ENCODE measurements at places on chromosomes 12 and 14.
A peak's percentile ranks its signal among the peaks of the same experiment; 100 is the strongest.

- no peak for DNase-seq
Observed at GRCh38 chr14:68412505-68413465, 380.1 kb downstream of the ZFP36L1 start.

DNA sequence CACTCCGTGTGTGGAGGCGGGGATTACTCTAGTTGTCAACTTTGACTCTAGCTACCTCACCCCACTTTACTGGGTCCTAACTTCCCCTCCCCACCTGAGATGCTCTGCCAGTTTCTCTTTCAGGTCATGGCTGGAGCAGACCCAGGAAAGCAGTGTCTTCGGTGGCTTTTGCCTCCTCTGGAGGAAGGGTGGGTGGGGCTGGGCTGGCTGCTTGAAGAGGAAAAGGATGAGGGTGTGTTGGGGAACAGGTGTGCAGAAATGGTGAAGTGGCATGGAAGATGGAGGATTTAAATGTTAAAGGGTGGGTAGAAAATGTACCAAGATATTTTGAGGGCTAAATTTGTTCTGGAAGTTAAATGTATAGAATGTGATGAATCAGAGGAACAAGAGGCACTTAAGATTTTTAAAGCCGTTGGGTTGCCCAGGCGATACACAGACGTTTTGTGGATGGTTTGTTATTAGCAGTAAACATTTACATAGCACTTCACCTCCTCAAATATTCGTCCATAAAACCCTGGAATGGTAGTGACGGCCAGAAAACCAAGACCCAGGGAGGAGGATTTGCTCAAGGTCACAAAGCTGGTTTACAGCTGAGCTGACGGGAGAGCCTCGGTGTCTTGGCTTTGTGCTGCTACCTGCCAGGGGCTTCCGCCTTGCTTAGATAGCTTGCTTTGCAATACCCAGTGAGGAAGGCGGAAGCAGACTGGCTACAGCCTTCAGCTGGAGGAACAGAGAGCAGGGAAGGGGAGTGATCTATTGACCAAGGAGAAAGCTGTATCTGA lies 72.2 kb upstream of the PRMT8 start:
- DNase-seq: no peak

- no peak for DNase-seq
Observed at GRCh38 chr14:102610968-102611811, 18.7 kb downstream of the RCOR1 start.

GRCh38 chr12:124774054-124774461 lies 89.6 kb downstream of the SCARB1 start:
- DNase-seq: peak; percentile 46

GRCh38 chr12:68980476-68981212 lies 47.7 kb upstream of the CPM start:
- no peak for DNase-seq

DNA sequence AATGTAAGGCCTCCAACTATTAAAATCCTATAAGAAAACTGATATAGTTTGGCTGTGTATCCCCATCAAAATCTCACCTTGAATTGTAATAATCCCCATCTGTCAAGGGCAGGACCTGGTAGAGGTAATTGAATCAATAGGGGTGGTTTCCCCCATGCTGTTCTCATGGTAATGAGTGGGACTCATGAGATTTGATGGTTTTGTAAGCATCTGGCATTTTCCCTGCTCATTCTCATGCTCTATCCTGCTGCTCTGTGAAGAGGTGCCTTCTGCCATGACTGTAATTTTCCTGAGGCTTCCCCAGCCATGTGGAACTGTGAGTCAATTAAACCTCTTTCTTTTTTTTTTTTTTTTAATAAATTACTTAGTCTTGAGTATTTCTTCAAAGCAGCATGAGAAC lies 31.9 kb downstream of the TSPAN19 start:
- no peak for DNase-seq

- DNase-seq: no peak
Observed at GRCh38 chr12:53924521-53925405, 13.9 kb upstream of the HOXC13 start.

- DNase-seq: peak; percentile 39
Observed at GRCh38 chr14:69547701-69548348, 26.8 kb downstream of the CCDC177 start.

GRCh38 chr14:73633116-73634010 lies 11.4 kb upstream of the DNAL1 start:
- peak; percentile 71 for DNase-seq

- DNase-seq: no peak
Observed at GRCh38 chr12:85632390-85632789, 203.8 kb downstream of the RASSF9 start.

DNA sequence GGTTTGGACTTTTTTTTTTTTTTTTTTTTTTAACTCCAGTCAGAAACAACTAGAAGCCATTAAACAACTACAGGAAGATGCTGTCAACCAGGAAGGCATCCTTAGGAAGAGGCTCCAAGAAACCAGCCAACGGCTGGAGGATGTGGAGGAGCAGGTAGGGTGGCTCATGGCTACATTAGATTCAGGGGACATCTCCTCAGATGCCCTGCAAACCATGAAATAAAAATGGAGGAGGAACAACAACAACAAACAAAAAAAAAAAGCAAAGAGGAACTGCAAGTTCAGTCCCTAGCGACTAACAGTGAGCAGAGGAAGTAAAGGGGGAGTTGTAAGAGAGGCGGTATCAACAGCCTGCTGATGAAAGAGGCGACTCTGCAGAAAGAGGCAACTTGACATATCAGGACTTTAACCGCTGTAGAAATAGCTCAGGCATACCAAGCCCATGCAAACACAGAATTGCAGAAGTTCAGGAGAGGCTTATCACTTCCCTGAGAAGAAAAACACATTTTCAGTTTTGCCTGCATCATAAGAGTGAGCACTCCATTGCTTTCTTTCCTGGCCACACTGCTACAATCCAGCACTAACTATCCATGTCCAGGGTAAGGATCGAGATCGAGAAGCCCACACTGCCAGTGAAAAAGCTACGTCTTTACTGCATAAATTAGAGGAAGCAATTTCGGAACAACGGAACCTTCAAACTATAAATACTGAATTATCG lies 103.5 kb upstream of the BCAT1 start:
- peak; percentile 29 for DNase-seq

GRCh38 chr14:94025720-94026119 lies 420 bp upstream of the OTUB2 start:
- DNase-seq: no peak

DNA sequence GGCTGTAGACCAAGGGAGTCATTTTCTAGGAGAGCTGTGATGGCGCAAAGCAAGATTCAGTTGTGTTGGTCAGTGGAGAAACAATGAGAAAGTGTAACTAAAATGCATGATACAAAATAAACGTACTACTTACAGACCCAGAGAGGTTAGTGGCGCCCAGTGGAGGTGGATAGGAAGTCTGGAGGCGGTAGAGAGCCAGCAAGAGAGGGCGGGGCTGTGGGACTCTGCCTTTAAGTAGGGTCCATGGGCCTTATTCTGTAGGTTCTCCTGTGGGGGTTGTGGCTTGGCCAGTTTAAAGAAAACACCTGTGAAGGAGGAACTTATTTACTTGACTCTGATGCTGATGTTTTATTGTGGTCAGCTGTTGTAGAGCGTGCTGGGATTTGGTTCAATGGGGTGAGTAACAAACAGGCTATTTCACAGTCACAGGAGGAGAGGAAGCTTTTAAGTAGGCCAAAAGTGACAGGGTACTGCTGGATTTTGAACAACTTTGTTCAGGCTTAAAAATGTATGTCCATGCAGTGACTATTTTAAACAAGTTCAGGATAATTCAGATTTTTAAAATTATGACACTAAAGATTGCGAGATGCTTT lies 1097.7 kb downstream of the TMTC2 start:
- DNase-seq: no peak

- DNase-seq: no peak
Observed at GRCh38 chr12:94599189-94599588, 51.2 kb downstream of the TMCC3 start.

DNA sequence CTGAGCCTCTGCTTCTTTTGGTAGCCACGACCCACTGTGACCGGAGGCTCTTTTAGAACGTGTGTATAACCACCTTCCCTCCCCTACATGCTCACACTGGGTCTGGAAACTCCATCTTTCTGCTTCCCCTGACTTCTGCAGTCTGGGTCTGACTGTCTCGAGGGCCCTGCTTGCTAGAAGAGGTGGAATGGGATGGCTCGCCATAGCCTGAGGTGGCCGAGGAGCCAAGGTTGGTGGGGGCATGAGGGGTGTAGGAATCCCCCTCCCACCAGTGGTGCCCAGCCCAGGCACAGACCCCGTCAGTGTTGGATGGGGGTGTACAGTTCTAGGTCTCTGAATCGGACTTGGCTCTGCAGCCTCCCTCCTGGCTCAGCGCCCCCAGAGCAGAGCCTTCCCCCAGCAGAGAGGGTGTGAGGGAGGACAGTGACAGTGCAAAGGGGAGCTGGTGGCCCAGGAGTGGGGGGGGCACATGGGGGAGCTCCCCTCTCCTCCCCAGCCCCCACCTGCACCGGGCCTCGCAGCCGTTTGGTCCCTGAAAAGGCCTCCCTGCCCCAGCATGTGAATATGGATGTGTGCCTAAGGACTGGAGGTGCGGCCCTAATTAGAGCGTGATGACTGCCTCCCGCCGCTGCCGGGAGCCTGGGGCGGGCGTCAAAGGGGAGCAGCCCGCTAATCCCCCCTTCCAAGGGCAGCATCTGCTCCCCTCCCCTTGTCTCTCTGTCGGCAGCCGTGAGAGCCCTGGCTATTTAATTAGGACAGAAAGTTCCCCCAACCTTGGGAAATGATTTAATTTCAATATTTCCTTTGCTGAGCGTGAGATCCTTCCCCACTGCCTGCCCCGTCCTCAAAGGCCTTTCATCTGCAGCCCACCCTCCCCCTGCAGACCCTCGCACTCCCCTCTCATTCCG lies 196.2 kb upstream of the C14orf180 start:
- no peak for DNase-seq

- DNase-seq: no peak
Observed at GRCh38 chr12:9367828-9368227, 159.6 kb upstream of the PZP start.

DNA sequence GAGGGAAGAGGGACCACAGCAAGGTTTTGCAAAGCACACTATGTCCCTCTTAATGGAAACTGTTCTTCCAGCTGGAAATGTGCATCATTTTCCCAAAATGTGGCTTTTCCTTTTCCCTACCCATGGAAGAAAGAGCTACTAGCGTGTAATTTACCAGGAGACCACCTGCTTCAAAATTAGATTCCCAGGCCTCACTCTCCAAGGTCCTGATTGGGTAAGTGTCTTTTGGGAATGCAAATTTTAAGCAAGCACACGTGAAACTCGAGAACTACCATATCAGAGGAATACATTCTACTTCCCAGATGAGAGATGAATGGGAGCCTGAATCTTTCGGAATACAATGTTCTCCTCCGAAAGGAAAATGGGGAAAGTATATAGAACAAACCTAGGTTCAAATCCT lies 201.6 kb upstream of the NOS1 start:
- no peak for DNase-seq

GRCh38 chr14:94018308-94018707 lies 7.8 kb upstream of the OTUB2 start:
- no peak for DNase-seq

GRCh38 chr12:26197832-26198231 lies 2.5 kb downstream of the SSPN start:
- DNase-seq: no peak

DNA sequence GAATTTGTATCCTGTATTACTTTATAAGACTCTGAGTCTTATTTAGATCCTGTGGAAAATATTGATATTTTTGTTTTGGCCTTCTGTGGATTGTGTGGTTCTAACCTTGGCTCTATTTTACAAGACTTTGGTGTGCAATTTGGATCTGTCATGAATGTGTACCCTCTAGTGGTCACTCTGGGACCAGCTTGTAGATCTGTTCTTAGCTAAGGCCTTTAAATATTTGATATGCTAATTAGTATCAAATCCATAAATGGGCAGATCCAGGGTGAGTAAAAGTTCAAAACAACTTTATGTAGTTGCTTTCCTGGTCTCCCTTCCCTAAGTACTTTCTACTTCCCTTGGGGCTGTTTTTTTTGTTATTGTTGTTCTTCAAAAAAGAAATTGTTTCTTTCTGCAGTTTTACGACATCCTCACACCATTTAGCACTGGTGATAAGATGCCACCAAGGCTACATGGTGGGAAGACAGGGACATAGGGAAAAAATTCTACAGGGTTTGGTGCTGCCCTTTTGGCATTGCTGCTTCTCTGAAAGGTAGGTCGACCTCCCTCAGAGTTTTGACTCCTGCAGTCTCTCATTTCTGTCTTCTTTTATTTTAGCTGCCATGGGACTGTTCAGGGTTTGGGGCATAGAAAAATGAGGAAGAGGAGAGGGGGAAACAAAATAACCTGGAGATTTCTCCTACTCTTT lies 238.5 kb downstream of the GPHN start:
- no peak for DNase-seq

DNA sequence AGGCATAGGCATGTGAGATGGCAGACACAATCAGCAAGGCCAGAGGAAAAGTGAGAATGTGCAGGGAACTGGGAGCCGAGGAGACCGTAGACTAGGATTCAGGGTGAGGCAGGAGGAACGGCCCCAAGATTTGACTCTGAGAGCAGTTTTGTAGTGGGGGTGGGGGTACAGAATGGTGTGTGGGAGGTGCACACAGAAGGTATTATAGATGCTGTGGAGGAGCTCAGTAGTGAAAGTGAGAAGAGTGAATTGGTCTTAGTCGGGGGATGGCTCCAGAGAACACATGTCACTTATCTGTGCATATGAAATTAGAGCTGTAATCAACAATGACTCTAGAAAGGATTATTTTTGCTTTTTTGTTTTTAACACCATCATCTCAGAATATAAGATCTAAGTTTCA lies 11.9 kb downstream of the ZNF664 start:
- DNase-seq: no peak

GRCh38 chr12:24796876-24797275 lies 152.0 kb downstream of the BCAT1 start:
- no peak for DNase-seq

GRCh38 chr12:116687888-116688287 lies 50.0 kb downstream of the SPRING1 start:
- peak; percentile 44 for DNase-seq

DNA sequence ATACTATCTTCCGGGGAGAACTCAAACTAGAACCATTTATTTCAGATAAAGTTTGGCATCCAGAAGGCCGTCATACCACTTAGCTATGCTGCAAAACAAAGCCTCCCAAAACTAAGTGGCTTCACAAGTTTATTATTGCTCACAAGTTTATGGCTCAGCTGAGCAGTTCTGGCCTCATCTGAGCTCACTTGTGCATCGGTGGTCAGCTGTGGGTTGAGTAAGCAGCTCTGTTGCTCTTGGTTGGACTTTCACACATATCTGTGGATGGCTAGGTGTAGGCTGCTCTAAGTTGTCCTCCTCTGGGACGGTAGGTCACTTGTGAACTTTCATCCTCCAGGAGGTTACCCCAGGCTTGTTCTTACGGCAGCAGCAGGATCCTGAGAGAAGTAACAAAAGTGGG lies 162.7 kb downstream of the BTG1 start:
- no peak for DNase-seq

- DNase-seq: no peak
Observed at GRCh38 chr14:95763875-95764274, 50.0 kb upstream of the TCL1A start.

GRCh38 chr14:23629204-23629603 lies 7.0 kb upstream of the DHRS2 start:
- no peak for DNase-seq

- no peak for DNase-seq
Observed at GRCh38 chr12:126191031-126191891, 1126.0 kb downstream of the AACS start.

- DNase-seq: no peak
Observed at GRCh38 chr12:110699591-110700445, 10.9 kb upstream of the HVCN1 start.
